ENCODE measurements at places on chromosomes 5 and 9.

DNA sequence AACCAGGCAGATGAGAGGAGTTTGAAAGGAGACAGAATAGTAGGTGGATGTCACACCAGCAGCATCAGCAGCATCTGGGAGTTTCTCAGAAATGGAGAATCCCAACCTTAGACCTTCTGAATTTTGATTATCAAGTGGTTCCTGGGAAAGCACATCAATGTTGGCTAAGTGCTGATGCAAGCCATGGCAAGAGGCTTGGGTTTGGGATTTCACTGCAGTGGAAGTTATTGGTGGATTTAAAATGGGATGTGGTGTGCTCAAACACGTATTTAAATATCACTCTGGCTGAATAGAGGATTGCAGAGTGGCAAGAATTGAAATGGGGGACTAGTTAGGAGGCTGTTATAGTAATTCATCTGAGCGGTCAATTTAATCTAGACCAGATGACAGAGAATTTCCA is 387.8 kb upstream of the WWC1 start:
- DNase-seq: no peak

- DNase-seq: no peak
Measured at GRCh38 chr5:180491496-180491895, 2.7 kb upstream of the CNOT6 start.

GRCh38 chr5:163496286-163496685 is 9.1 kb upstream of the MAT2B start:
- no peak for DNase-seq

DNA sequence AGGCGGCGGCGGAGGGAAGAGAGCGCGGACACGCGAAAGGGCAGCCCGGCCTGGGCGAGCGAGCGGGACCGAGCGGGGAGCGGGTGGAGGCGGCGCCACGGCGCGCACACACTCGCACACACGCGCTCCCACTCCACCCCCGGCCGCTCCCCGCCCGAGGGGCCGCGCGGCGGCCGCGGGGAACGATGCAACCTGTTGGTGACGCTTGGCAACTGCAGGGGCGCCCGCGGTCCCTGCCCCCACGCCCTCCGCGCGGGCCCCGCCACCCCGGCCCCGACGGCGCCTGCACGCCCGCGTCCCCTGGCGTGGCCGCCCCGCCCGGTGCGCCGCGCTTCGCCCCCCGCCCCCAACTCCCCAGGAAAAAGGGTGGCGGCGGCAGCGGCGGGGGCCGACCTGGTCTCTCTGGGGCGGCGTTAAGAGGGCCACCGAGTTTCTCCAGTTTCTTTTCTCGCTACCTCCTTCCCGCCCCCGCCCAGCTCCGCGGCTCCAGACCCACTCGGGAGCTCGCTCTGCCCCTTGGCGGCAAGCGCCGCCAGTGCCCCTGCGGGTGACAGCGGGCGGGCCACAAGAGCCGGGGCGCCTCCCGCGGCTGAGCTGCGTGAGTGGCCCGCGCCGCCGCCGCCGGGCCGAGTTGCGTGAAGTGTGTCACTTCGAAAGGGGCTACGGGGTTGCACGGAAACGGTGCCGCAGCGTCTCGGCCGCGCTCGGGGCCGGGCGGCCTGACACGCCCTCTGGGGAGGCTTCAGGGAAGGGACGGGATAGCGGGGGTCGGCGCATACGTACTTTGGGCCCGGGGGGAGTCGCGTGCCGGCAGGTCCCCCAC is at the start of gene NR3C1:
Gene NR3C1 (minus strand): TSS at position 94 of the 823 bp plus-strand sequence. CDS start 2,847 bp downstream, outside the sequence.
- DNase-seq: peak; percentile 94

Data from left lobe of liver (tissue), 2 donors.